Fibroblast of mammary gland (primary cell): ENCODE measurements at places on chromosomes 12 and 14.

DNA sequence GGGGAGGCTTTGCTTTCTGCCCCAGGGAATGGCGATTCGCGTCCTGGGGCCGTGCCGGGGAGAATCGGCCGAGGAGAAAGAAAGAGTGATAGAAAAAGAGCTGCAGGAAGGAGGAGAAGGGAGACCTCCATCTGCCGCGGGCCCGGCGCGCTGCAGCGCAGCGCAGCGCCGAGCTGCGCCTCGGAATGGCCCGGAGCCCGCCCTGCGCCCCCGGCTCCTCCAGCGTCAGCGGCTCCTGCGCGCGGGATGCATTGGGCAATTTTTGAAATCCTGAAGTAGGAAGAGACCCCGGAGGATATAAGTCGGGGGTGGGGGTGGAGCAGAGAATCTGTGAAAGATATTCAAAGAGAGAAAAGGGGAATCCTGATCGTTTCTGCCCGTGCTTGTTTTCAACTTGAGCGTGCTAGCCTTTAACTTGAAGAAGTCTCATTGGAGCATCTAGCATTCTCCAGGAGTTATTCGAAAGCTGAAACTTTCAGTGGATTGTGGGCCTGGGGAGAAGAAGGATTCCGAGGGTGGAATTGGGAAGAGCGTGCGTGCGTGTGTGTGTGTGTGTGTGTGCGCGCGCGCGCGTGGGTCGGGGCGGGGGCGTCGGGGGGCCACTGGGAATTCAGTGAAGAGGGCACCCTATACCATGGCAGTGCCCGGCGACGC is 441 bp downstream of the PDE3A start:
- DNase-seq = peak; percentile 40

DNA sequence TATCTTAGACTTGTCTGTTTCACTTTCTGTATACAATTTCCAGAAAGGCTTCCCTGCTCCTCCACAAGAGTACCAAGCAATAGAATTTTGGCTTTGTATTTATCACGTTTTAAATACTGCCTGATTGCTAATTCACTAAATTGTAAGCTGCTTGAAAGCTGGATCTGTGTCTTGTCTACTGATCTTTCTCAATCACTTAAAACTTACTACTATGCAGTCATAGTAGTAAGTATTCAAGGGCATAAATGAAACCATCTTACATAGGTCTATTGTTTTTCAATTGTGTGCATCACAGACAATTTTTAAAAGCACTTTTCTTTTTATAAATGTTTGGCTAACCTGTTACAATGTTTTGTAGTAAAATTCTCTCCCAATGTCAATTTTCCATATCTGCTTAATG is 1.2 kb upstream of the GLIPR1L2 start:
- DNase-seq = peak; percentile 10

GRCh38 chr14:67166450-67166853 is 22.8 kb upstream of the GARIN2 start:
- peak; percentile 63 for DNase-seq

DNA sequence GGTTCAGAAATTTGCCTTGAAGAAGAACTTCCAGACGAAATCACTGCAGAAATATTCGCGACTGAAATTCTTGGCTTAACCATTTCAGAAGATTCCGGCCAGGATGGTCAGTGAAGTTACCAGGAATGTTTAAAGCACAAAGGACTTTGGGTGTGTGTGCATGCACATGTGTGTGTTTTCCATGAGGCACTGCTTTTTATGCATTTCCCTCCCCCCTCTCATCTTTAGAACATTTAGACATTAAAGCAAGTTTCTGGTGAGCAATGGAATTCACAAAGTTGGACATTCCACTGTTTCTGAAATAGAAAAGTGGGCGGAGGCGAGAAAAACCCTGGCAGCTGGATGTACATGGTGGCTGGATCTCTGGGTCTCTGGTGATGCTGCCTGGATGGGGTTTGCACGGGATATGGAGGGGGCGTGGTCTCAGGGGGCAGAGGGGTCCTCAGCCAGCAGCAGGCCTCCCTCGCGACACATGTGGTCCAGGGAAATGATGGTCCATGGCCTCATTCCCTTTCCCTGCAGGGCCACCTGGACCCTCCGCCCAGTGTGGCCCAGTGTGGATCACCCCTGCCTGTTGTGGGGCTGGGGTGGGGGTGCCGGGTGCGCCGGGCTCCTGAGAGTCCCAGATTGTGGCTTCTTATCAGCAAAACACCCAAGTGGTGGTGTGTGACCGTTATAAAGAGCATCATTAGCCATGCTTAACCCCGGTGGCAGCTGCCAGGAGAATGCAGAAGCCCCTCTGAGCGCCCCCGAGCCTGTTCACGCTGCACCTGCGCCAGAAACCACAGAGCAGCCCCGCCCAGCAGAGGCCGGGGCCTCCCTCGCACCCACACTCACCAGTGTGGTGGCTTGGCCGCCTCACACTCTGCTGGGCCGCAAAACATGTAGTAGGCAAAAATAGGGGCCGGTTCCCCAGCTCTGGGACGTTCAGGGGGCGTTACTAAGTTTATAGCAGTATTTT is 17.8 kb upstream of the BCL7A start:
- DNase-seq = peak; percentile 42

DNA sequence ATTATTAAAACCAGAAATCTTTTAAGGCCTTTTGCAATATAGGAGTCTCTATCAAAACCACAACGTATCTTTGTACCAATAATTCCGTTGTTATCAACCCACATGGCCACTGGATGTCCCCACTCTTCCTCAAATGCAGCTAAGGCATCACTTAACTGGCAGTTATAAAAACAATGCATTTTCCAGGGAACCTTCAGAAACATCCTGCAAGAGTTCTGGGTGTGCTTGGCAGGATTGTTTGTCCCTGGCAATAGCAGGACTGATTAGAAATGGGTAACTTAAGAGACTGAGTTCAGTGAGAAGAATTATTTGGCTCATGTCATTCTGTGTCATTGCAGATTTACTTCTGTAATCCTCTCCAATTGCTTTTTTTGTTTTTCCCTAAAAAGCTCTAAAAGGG is 112.0 kb downstream of the SLC15A5 start:
- DNase-seq = peak; percentile 78

DNA sequence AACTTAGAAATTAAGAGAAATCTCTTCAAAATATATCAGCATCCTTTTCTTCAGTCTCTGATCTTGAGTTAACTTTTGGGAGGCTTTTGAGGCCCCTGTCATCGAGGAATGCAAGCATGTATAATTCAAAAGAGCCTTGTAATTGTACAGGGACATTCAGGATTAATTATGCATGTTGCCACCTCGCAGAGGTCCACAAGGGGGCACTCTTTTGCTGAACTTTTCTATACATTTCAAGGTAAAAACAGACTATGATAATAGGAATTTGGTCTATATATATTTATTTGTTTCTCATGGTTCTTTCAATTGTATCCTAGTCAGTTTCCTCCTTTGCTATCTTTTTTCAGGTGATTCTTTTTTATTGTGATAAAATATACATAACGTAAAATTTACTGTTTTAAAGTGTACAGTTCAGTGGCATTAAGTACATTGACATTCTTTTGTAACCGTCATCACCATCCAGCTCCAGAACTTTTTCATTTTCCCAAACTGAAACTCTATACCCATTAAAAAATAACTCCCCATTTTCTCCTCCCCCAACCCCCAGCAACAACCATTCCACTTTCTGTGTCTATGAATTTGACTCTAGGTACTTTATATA is 47.0 kb upstream of the SLC2A13 start:
- peak; percentile 56 for DNase-seq

- no peak for DNase-seq
Observed at GRCh38 chr12:94567761-94568160, 82.6 kb downstream of the TMCC3 start.

DNA sequence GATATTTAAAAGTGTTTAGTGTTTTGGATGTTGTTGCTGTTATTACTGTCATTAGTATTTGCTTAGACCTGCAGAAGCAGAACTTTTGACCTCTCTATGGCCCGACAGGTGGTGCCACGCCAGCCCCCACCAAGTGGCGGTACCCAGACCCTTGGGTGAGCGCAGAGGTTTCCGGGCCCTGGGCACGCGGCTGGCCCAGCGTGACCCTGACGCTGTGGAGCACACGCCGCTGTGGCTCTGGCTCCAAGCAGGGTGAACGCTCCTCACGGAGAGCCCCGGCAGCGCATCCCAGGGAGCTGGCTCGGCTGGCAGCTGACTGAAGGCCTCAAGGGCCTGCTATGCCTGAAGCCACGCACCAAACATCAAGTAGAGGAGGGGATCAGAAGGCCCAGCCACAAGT is 22.6 kb downstream of the SLC25A47 start:
- no peak for DNase-seq

GRCh38 chr14:102913341-102914211 is 8.9 kb upstream of the AMN start:
- DNase-seq = no peak

DNA sequence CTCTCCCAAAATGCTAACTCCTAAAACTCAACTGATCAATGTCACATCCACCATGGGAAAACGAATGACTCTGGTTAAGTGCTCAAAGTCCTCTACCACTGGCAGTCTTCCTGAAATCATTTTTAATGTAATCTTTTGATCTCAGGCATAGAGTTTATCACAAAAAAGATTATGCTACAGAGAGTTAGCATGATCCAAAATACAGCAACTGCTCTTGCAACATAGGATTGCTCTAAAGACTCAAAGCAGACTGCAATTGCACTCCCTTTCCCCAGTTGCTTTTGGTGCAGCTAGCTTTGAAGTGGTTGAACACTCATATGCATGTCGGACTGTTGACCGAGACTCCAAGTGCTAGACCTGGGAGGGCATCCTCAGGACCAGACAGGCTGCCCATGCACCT is 109.3 kb downstream of the C12orf42 start:
- DNase-seq = no peak

DNA sequence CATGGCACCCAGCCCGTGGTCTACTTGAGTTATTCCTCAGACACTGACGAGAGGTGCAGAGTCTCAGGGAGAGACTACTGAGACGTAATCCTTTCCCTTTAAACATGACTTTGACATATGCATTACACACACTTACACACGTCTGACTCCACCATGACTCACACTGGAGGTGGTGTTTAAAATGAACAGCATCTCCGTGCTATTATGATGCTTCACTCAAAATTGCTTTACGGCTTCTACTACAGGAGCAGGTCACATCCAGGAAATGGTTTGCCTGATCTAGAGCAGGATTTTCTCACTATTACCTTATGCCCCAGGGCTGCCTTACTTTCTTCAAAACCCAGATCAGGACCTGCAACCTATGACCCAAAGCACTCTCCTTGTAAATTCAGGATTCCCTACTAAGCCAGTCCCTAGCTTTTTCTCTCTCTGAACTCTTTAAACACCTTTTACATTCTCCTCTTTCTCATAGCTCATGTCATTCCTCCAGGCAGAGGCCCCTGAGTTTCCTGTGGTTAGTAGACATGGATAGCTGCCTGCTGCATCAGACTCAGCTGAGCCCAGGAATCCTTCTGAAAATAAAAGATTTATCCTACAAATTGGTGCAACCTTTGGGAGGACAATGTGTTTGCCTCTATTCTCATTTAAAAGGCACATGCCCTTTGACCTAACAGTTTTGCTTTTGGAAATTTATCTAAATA is 31.2 kb downstream of the TMCC3 start:
- DNase-seq = peak; percentile 98

DNA sequence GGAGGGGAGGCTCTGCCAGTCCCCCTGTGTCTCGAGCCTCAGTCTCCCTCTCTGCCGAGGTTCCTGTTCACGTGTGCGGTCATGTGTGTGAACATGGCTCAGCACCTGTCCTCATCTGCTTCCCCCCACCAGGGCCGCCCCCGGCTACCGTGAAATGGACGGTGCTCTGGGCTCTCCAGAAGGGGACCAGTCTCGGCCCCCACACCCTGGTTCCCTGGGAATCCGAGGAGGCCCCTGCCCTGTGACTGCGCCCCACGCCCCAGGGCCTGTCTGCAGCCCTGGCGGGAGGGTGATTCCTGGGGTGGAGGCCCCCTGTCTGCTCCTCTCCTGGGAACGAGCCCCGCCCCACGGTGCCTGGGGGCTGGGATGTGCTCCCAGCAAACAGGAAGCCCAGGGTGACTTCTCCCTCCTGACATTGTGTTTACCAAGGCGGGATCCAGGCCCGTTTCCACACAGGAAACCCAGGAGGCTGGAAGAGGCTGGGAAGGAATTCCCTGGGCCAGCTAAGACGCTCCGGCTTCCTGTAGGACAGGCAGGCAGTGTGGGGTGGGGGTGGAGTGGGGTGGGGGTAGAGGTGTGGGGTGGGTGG is 46.6 kb downstream of the KIF26A start:
- DNase-seq = no peak

- DNase-seq = no peak
Observed at GRCh38 chr12:101671833-101672232, 25.6 kb upstream of the CHPT1 start.

DNA sequence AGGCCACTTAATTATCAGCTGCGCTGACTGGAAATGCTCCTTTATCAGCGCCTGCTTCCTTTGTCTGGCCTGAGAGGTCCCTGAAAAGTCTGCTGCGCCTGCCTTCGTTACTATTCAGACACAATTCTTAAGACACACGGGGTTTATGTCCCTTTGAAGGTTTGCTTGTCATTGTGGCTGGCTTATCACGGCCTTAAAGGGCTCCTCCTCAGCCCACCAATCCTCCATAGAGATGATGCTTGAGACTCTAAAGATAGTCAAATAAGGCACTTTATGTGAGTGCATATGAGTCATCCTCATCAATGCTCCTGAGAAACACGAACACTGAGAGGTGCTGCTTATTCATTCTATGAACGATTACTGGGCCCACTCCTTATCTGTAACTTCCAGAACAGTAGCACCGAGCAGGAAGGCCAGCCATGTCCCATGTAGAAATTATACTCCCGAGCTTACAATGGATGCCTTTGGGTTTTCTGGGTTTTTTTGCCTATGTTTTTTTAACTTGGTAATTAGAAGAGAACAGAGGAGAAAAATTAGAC is 1268.2 kb upstream of the TMEM132C start:
- DNase-seq = no peak

GRCh38 chr14:92967346-92967926 is 44.5 kb downstream of the CHGA start:
- DNase-seq = peak; percentile 87

DNA sequence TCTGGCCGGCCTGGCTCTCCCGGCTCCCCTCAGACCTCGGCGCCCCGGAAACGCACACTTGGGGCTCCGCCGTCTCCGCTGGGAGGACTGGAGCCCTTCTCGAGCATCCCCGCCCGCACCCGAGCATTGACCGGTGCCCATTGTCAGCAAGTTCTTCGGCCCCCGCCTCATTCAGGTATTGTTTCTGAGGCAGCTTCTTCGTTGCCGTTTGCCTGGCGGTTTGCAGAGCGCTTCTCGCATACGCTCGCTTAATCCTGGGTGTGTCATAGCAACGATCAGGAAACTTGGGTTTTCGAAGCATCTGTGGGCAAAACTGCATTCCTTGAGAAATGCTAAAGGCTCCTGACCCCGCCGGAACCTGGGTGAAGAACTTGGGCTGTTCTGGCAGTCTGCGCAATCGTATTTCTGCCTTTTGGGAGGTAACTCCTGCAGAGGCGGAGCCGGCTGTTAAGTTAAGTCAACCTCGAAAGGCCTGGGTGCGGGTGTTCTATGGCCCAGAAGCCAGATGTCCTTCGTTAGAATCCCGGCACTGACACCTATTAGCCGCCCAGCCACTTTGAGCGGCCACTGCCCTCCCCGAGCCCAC is 518 bp downstream of the GSKIP start:
- DNase-seq = peak; percentile 63

- DNase-seq = no peak
Observed at GRCh38 chr14:49364752-49365117, 221.4 kb downstream of the RPS29 start.
